ENCODE measurements at places on chromosomes 6 and 20. TPM values are rescaled to one million over a fixed set of nuclear protein-coding genes. Genes with fewer than 3 reads are reported as not detected.

Gene ENPP5
- total RNA-seq = 9.1 TPM

Gene YIPF3
- total RNA-seq = 117 TPM

Gene POPDC3
- total RNA-seq = 8.2 TPM

Gene LAMA5
- total RNA-seq = 63.9 TPM

Gene STX16
- 41.2 TPM for total RNA-seq

Gene DPPA5
- total RNA-seq = not detected

Gene HLA-DPA1
- total RNA-seq = 1.5 TPM

Gene LINC00237
- total RNA-seq = not detected

Gene DEFB124
- total RNA-seq = not detected

Gene C20orf144
- not detected for total RNA-seq

Gene RIMS1
- total RNA-seq = 2.5 TPM

Gene PSORS1C2
- total RNA-seq = not detected

Gene TNFRSF21
- 23.2 TPM for total RNA-seq

Gene TGM3
- 0.31 TPM for total RNA-seq

Gene GID8
- total RNA-seq = 50.0 TPM

Gene MUC21
- not detected for total RNA-seq

Gene SNAP25
- not detected for total RNA-seq

Gene SLC32A1
- total RNA-seq = 0.04 TPM

Gene SGK2
- total RNA-seq = 2.8 TPM

Gene LY6G6F
- not detected for total RNA-seq

Gene KCNB1
- total RNA-seq = 0.97 TPM

Gene NT5DC1
- 21.6 TPM for total RNA-seq

Gene SLC22A7
- not detected for total RNA-seq

Gene SOBP
- 12.6 TPM for total RNA-seq

Gene PRSS16
- 4.3 TPM for total RNA-seq

Gene TJAP1
- 31.4 TPM for total RNA-seq

Gene THEMIS
- total RNA-seq = not detected

Gene ACSS2
- total RNA-seq = 25.0 TPM

Gene TRIM31
- total RNA-seq = not detected

Gene BIRC7
- total RNA-seq = not detected

Gene TXLNB
- 0.06 TPM for total RNA-seq

Gene SLC26A8
- total RNA-seq = 0.25 TPM
